ENCODE measurements at places on chromosomes 1 and 21.

DNA sequence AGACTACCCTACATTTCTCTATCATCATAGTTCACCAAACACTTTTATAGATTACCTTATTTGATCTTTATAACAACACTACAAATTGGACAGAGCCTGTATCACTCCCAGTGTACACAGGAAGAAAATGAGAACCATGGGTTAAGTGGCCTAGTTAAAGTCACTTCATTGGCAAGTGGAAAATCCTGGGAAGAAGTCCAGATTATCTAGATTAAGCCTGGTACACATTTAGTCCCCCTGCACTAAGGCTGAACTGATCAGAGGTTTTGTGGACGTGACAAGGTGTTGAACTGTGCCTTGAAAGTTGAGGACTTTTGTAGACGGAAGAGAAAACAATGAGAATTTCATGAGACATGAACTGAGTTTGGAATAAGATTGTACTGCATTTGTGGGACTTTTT, 7.5 kb upstream of the USH2A start:
- DNase-seq: no peak

GRCh38 chr1:67619080-67619479, 65.9 kb upstream of the GADD45A start:
- DNase-seq: no peak

- no peak for DNase-seq
Measured at GRCh38 chr1:164735315-164736052, 176.5 kb downstream of the PBX1 start.

DNA sequence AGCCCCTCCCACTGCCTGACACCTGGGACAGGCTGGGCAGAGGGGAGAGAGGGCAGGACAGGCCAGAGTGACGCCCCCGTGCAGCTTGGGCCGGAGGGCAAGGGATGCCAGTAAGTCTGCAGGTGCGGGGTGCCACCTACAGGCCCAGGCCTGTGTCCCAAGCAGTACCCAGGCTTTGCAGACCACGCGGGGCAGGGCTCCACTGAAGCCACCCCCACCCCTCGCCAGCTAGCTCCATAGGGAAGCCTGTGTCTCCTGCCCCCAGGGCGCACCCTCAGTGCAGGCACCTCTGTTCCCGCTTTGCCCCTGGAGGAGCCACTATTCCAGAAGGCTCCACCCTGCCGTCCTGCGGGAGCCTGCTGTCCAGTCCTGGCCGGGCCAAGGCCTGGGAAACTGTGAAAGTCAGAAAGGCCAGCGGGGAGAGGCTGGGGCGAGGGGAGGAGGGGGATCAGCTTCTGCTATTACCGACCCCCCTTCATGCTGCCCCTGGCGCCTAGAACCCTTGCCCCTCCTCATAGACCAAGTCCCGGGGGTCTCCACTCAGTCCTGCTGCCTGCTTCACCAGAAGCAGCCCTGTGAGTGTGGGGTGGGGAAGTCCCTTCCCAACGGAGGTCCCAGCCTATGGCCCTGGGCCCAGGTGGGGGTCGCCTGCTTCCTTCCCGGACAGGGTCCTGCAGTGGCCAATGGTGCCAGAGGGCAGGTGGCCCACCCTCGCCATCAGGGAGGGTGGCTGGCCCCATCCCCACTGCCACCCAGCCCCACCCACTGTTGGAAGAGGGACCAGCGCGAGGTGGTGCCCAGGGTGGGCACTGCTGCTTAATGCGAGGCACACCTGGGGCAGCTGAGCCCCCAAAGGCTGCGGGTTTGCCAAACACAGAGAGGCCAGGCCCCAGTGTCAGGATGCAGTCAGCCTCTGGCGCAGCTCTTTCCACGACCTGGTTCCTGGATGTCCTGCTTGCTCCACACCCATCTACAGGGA, 54.4 kb downstream of the KCNAB2 start:
- DNase-seq: no peak

DNA sequence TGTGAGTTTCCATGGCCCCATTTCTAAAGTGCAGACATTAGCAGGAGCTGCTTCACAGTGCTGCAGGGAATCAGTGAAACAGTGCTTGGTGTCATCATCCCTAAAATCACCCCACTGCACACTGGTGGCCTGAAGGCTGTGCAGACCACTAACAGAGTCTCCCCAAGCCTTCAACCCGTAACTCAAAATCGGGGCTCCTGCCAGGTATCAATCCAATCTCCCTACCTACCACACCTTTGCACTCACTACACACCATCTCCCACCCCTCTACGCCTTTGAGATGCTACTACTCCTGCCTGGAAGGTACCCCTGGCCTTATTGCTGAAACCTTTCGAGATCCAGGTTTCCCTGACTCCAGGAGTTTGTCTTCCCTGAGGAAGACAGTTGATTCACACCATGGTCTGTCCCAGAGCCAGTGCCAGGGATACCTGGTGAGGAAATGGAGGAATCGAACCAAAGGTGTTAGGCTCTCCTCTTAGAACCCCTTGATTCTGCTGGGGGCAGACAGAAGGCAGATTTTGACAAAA, 25.5 kb downstream of the SLC2A1 start:
- DNase-seq: no peak

DNA sequence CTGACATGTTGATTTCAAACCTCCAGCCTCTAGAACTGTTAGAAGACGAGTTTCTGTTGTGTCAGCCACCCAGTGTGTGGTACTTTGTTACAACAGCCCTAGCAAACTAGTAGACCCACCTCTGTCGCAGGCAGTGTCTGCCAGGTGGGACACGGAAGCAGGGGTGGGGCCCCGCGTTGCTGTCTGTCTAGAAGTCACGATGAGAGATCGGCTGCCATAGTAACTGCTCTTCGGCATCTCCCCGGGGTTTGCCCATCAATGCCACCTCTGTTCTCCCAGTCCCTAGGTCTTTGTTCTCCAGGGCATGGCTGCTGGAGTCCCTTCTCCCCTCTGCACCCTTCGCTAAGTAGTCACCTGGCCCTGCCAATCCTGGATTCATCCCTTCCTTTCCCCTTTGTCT, 15.2 kb upstream of the CLSTN1 start:
- no peak for DNase-seq

GRCh38 chr1:229031481-229032341, 239.2 kb upstream of the RAB4A start:
- no peak for DNase-seq

- DNase-seq: no peak
Measured at GRCh38 chr21:31537872-31538576, 121.5 kb upstream of the SOD1 start.

DNA sequence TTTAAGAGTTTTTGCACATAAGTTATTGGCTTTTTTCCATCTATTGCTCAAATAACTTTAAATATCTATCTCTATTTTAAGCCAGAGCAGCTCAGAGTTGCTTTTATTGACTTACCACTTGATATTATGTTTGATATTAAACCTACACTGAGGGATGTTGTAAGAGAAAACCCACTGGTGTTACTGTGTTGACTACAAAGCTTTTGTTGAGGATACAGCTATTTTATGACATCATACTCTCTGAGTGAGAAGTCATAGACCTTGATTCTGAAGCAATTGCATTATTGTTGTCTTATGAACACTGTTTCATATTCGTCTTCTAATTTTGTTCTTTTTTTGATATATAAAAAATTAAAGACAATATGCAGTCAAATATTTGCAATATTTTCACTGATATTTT, 560.4 kb downstream of the PTBP2 start:
- DNase-seq: no peak

GRCh38 chr1:71210718-71211117, 129.9 kb upstream of the ZRANB2 start:
- DNase-seq: no peak

GRCh38 chr1:221440658-221441057, 301.2 kb downstream of the DUSP10 start:
- DNase-seq: no peak

GRCh38 chr1:39490596-39491145, 765 bp upstream of the BMP8A start:
- DNase-seq: no peak

GRCh38 chr1:215118081-215118480, 35.5 kb downstream of the KCNK2 start:
- no peak for DNase-seq

GRCh38 chr1:246622035-246622652, 55.9 kb downstream of the CNST start:
- DNase-seq: no peak

- DNase-seq: no peak
Measured at GRCh38 chr1:163768576-163768975, 446.8 kb downstream of the NUF2 start.

- DNase-seq: no peak
Measured at GRCh38 chr1:204123376-204123775, 28.5 kb downstream of the ETNK2 start.

DNA sequence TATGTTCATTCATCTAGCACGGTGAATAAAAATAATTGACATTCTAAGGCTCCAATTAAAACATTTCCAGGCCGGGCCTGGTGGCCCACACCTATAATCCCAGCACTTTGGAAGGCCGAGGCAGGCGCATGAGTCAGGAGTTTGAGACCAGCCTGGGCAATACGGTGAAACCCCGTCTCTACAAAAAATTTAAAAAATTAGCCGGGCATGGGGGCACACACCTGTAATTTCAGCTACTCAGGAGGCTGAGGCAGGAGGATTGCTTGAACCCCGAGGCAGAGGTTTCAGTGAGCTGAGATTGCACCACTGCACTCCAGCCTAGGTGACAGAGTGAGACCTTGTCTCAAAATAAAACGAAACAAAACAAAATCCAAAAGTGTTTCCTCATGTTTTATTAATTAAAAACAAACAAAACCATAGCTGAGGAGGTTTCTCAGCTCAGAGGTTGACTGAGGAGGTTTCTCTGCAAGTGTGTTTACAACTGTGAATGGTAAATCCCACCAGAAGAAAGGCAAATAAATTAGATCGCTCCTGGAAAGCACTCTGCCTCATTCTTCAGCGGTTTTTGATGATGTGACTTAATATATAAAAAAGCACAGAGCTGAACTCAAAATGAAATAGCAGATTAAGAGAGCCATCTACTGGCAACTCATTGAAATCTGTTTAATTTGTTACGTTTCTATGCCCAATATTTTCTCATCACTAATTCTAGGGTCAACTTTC, 37.7 kb upstream of the ATG4C start:
- peak; percentile 56 for DNase-seq

GRCh38 chr1:44523593-44524591, 118.8 kb downstream of the RNF220 start:
- no peak for DNase-seq

- DNase-seq: no peak
Measured at GRCh38 chr1:220432408-220432807, 95.5 kb upstream of the MARK1 start.

DNA sequence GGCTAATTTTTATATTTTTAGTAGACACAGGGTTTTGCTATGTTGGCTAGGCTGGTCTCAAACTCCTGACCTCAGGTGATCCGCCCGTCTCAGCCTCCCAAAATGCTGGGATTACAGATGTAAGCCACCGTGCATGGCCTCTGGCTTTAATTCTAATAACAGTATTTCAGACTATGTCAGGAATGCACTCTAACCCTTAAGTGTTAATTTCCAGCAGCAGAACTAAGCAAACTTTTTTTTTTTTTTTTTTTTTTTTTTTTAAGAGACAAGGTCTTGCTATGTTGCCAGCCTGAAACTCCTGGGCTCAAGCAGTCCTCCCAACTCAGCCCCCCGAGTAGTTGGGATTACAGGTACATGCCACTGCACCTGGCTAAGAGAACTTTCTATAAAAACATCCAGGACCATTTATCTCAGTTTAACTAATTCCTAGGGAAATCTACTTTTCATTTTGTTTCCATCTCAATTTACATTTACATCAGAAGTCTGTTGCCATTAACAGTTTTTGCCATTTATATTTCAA, 6.5 kb downstream of the DCAF8 start:
- DNase-seq: no peak

DNA sequence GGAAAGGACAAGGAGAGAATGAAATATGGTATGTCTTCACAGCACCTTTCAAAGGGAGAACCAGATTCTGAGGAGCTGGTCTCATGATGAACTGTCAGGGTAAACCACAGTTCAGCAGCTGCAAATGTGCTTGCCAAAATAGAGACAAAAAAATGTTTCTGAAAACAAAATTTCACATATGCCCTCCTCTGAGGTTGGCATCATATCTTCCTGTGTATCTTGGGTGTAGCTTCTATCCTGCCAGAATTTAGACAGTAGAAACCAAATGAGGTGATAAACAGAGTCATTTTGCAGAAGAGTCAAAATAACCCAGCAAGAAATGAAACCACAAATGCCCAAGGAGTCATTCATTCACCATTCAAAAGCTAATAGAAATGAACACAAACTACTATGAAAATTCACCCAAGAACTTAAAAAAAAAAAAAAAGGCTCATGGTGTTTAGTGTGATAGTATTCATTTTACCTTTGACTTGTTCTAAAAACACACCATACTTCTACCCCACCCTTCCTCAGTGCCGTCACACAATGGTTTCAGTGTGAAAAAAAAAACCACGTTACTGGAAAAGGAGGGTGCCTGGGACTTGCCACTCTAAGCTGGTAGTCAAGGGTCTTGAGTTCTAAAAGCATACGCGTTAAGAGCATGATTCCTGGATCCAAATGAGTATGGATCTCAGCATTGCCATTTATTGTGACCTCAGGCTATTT, 18.5 kb downstream of the SELL start:
- no peak for DNase-seq

DNA sequence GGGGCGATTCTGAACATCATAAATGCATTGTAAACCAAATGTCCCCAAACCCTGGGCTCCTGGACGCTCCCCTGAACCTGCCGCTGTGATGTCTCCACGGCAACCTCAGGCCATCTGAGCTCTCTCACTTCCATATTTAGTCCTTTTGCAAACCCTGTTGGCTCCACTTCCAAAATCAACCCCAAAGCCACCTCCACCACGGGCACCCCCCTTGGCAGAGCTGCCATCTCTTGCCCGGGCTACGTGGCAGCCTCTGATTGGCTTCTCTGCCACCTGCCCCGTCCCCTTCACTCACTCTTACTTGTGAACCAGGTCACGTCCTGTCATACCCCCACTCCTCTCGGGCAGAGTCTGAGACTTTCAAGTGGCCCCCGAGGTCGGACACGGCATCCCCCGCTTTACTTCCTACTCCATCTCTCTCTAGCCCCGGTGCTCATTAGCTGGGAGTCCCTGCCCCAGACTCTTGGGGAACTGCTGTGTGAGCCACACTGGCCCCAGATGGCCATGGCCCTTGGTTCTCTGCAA, 15.8 kb downstream of the PRXL2B start:
- DNase-seq: no peak

GRCh38 chr1:59697150-59697800, 117.5 kb upstream of the HOOK1 start:
- DNase-seq: no peak

GRCh38 chr1:2516946-2517345, 9.4 kb downstream of the PANK4 start:
- DNase-seq: no peak

DNA sequence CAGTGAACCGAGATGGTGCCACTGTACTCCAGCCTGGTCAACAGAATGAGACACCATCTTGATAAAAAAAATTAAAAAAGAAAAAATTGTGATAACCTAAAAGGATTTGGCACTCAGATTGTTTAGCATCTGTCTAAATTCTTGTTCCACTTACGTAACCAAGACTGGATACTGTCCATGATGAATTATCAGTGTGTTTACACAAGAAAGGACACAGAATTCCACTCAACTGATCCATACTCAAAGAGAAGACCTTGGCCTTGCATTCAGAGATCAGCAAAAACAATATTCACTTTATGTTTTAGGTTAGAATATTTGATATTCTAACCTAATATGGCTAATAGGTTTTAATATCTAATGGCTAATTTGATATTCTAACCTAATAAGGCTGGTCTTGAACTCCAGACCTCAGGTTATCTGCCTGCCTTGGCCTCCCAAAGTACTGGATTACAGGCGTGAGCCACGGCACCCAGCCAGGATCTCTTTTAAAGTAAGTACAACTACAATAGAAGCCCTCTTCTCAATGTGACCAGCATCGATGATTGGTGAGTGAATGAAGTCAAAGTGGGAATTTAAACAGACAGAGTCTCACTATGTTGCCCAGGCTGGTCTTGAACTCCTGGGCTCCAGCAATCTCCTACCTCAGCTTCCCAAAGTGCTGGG, 43.1 kb upstream of the COX20 start:
- DNase-seq: peak; percentile 15

Data from LNCaP clone FGC (cell line).